Trophoblast cell (in vitro differentiated cells and primary cell): ENCODE measurements at places on chromosomes 2 and 18.
A peak's percentile ranks its signal among the peaks of the same experiment; 100 is the strongest.

GRCh38 chr2:15638720-15639119 lies 47.1 kb downstream of the DDX1 start:
- DNase-seq, result peak; percentile 72

DNA sequence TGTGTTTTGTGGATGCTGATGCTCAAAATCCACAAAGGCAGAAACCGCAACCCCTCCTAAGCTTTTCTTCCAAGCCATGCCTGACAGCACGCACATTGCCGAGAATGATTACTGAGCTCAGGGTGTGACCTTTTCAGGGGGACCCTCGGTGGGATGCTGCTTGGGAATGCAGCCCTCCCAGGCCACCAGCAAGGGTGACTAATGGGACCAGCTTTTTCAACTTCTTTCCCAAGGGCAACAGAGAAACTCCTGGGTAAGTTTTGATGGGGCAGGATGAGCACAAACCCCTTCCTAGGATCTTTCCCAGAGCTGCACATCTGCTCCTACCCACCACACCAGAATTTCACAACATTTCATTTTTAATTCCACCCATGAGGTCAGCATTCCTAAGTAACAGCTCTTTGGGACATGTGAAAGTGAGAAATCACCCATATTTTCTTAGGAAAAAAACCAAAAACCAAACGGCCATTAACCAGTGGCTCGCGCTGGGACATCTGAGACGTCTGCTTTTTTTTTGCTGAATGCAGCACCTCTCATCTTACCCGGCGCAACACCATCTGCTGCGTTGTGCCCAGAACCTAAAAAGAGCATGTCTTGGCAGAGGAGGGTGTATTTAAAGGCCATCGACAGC lies 119.0 kb downstream of the ARL4C start:
- DNase-seq, result peak; percentile 7

- DNase-seq, result no peak
These were observed 87.9 kb upstream of the LRRTM1 start for GRCh38 chr2:80392441-80392840.

- DNase-seq, result no peak
These were observed 243.8 kb downstream of the BABAM2 start for GRCh38 chr2:28134262-28134812.

- no peak for DNase-seq
These were observed 105.8 kb downstream of the WDR7 start for GRCh38 chr18:56756966-56757365.

- DNase-seq, result no peak
These were observed 82.7 kb downstream of the FAM168B start for GRCh38 chr2:131010566-131010965.

- no peak for DNase-seq
These were observed 22.8 kb downstream of the TNS1 start for GRCh38 chr2:217980036-217980435.

- DNase-seq, result peak; percentile 47
These were observed 543 bp downstream of the HADHB start for GRCh38 chr2:26245231-26245732.

DNA sequence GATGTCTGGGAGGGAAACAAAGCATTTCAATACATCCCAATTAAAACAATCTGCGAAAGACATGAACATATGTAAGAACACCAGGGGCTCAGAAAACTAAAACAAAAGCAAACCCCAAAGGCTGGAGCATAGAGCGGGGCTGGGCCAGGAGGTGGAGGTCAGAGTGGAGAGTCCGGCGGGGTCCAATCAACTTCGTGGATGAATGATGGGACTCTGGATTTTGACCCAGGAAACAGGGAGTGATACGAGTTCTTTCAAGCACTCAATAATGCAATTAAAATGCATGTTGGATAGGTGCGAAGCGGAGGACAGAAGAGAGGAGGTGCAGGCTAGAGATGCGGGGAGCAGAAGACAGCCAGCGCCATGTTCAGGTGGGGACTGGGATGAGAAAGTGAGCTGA lies 200.7 kb upstream of the PXDN start:
- DNase-seq, result no peak

DNA sequence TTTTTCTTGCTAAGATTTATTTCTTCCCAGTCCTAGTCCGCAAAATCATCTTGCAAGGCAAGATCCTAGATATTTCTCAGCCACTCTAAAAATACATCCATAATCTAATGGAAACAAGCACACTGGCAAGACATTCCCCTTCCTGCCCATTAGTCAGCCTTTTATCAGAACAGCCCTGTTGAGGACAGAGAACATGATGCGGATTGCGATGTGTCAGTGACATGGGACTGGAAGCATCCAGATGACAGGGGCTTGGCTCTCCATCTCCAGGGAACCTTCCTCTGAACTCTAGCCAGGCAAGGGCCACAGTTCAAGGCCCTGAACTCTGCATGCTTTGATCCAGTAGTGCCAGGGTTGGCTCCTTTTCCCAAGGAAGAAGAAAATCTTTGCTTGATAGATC lies 70.0 kb downstream of the VSNL1 start:
- DNase-seq, result no peak

- DNase-seq, result peak; percentile 58
These were observed at the start of gene MTA3 for GRCh38 chr2:42568401-42569115. Gene MTA3, plus strand, starts transcription at chr2:42568632. Its CDS starts 114 bp downstream, at chr2:42568746.

DNA sequence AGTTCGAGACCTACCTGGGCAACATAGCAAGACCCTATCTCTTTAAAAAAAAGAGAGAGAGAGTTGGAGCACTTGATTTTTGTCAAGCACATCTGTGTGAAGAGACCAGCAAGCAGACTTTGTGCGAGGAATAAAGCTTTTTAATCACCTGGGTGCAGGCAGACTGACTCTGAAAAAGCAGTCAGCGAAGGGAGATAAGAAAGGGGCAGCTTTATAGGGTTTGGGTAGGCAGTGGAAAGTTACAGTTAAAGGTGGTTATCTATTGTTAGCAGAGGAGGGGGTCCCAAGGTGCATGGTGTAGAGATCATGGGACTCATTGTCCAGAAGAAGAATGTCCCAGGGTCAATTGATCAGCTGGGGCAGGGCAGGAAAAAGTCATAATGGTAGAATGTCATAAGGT lies 34.4 kb downstream of the NCL start:
- DNase-seq, result no peak

DNA sequence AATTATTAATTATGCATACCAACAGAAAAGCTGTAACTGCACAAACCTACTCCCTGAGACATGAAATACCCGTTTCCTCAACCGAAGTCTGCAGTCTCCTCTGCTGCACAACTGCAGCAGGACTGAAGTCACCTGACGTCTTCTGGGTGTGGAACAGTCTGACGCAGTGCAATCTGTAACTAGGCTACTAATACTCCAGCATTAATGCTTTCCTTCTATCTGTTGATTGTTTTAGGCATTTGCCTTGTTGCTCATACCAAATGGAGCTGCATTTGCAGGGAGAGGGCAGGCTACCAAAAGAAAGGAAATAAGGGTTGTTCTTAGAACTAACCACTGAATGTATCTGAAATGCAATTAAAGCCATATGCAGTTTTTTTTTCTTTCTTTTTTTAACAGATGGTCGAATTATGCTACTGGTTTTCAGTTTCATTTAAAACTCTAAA lies 40.1 kb downstream of the RTN4 start:
- DNase-seq, result peak; percentile 67

GRCh38 chr2:236305531-236305930 lies 41.3 kb upstream of the ASB18 start:
- no peak for DNase-seq

DNA sequence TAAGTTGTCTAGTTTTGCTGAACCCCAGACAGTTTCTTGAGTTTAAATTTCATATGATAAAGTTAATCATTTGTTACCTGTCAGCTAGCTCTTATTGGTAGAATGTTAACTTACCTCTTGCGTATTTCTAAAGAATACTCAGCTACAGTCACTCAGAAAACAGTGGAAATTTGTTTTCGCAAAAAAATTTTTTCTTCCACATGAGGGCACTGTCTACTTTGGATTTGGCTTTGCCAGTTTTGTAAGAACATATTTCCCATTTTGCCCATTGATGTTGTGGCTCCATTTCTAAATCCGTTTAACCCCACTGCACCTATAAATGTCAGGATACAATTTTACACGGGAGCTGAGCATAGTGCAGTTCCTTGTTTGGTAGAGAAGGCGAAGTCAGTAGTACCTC lies 19.1 kb upstream of the GCFC2 start:
- no peak for DNase-seq

DNA sequence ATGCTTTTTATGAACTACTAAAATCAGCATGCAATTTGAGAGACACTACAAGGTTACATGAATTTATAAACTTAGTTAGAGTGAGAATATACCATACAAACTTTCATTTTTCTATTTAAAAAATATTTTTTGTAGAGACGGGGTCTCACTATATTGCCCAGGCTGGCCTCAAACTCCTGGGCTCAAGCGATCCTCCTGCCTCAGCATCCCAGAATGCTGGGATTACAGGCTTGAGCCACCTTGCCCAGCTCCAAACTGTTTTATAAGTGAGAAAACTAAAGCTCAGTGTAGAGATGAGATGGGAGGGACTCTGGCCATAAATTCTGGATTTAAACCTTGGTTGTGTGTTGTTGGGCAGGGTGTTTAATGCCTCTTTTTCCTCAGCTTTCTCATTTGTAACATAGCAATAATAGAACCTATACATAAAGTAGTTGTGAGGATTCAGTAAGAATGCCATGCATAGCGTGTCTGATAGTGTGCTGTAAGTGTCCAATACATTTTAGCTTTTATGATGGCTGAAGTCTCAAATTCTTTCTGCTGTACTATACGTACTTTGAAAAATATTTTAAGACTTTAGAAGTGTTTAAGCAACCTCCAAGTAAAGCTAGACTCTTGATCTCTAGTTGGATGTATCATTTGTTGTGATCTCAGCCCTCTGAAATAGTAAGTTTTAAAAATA lies 9.7 kb downstream of the CAB39 start:
- peak; percentile 81 for DNase-seq

- no peak for DNase-seq
These were observed 54.5 kb downstream of the MAP4K4 start for GRCh38 chr2:101751875-101752619.

- no peak for DNase-seq
These were observed 37.9 kb downstream of the BUB1 start for GRCh38 chr2:110639972-110640371.

DNA sequence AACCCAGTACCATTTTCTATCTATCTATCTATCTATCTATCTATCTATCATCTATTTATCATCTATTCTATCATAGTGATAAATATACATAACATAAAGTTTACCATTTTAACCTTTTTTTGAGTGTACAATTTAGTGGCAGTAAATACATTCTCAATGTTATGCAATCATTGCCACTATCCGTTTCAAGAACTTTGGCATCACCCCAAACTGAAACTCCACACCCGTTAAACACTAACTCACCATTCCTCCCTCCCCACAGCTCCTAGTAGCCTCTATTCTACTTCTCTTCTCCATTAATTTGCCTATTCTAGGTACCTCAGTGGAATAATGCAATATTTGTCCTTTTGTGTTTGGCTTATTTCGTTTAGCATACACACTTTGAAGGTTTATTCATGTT lies 82.5 kb upstream of the KCNE4 start:
- no peak for DNase-seq

- DNase-seq, result no peak
These were observed 221.4 kb upstream of the TRIB2 start for GRCh38 chr2:12495247-12495868.

DNA sequence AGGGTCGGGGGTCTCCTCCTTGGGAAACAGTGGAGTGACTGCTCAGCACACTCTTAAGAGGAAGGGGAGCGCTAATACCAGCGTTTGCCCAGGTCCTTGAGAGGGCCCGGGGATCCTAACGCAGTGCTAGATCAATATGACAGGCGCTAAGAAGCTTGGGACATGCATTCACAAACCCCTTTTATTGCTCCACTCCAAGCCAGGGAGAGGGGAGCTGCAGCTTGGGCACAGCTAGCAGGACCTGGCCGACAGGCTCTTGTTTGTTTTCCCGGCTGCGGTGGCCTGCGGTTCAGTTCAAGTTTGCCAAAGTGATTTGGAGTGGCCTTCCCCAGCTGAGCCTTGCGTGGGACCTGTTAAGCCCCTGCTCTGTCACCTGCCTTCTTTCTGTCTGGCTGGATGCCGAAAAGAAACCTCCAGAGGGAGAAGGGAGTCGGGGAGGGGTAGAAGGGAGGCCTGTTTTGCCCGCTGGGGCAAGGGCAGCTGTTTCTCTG lies 152.1 kb downstream of the GLI2 start:
- DNase-seq, result no peak

- DNase-seq, result no peak
These were observed 42.8 kb downstream of the LRRTM4 start for GRCh38 chr2:77479395-77479794.

DNA sequence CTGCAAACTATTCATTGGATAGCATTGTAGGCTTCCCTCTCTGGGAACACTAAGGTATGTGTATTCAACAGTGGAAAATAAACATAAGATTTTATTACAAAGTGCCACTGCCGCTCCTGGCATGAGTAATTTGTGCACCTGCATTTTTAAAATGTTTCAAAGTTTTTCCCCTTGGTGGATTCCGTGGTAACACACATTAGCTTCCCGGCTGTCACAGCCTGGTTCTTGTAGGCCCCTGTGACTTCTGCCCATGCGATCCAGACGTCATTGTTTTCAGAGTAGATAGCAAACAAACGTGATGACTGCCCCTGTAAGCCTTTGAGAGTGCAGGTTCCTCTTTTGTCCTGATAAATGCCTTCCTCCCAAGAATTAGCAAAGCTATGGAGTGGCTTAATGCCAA lies 421.0 kb downstream of the ZNF521 start:
- DNase-seq, result no peak

DNA sequence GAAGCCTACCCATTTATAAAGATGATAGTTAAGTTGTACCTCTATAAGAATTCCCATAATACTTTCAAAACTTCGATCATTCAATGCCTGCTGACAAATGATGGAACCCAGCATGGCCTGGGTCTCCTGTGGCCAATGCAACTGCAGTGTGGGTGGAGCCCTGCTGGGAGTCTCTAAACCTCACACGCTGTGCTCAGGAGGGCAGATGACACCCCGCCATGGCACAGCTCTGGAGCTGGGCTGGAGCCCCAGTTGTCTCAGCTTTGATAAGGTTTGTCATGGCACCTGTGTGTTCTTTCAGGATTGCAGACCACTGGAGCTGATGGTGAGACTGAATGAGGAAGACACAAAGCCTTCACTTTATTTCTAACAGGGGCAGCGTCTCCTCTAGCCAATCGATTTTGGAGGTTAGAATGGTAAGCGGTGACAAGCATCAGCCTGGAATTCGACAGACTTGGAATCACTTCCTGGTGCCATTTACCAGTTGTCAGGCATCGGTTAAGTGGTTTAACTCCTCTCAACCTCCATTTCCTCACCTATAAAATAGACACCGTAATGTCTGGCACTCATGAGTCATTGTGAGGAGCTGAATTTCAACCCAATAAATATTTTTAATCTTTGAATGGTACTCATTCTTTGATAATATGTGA lies 383.6 kb upstream of the SALL3 start:
- no peak for DNase-seq
